Activated CD4-positive, alpha-beta T cell treated with anti-CD3 and anti-CD28 coated beads for 48 hours (primary cell): ENCODE measurements at places on chromosomes 2 and 18.

- no peak for DNase-seq
Observed at GRCh38 chr2:216083464-216084281, 2.0 kb downstream of the TMEM169 start.

- DNase-seq: no peak
Observed at GRCh38 chr18:5943514-5943913, 48.2 kb upstream of the TMEM200C start.

DNA sequence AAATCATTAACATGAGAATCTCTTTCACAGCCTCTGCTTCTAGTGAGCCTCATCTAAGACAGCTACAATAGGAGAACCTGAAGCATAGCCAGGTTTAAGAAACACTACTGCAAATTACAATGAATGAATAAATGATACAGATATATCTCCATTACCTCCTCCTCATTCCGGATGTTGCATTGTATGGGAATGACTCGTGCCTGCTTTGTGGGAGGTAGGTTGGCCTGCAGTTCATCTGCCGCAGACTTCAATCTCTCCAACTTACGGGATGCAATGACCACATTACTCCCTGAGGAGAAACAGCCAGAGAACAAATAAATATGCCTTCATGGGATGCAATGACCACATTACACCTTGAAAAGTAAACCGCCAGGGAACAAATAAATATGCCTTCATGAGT is 15.4 kb downstream of the PECR start:
- no peak for DNase-seq

- no peak for DNase-seq
Observed at GRCh38 chr2:9103663-9104277, 100.3 kb upstream of the MBOAT2 start.

- DNase-seq: no peak
Observed at GRCh38 chr2:117943013-117943672, 70.7 kb downstream of the CCDC93 start.

DNA sequence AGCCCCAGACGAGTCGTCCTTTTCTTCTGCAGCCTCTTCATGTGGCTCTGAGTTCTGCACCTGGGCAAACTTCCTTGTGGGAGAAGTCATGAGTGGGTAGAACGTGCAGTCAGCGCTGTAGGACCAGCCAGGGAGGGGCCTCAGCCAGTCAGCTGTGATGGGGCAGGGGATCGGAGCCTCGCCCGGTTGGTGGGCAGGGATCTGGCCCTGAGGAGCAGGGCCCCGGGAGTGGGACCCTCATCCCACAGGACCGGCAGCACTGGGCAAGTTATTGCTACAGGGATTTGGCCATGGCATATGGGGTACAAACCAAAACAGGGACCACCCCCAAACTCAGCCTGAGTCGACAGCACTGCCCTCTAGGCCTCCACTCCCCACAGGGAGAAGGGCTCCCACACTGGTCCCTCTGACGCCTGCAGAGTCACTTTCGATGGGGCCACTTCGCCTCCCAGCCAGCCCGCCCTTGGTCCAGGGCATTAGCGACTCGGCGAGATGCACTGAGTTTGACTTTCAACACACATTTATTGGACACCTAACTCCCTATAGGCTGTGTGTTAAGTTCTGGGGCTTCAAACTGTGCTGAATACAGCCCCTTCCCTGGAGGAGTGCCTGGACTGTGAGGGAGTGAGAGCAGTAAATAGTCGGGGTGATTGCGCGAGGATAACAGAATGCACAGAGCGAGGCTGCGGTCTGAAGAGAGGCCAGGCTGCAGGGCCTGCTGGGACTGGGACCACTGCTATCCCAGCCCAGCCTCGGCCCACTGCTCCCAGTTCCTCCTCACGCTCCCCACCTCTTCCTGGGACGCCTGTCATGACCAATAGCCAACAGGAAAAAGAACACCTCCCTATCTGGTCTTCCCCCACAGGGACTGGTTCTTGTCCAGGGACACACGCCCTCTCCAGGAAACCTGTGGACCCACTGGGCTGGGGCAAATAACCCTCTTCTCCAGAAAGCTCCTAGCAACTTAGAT is 55.9 kb downstream of the SDC1 start:
- DNase-seq: no peak

GRCh38 chr2:192236136-192236535 is 41.4 kb upstream of the TMEFF2 start:
- DNase-seq: no peak

- no peak for DNase-seq
Observed at GRCh38 chr2:217611626-217612127, 391.1 kb downstream of the TNS1 start.

DNA sequence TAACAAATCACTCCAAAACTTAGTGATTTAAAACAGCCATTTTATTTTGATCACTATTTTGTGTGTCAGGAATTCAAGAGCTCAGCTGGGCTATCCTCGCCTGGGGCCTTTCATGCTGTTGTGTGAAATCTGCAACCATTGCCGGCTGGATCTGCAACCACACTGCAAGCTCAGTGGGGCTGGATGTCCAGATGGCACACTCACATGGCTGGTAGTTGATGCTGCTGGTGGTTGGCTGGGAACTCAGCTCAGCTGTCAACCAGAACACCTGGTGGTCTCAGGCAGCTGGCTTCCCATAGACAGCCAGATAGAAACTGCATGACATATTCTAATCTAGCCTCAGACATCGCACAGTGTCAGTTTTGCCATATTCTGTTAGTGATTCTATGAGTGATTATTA is 30.6 kb upstream of the AP1S3 start:
- no peak for DNase-seq

DNA sequence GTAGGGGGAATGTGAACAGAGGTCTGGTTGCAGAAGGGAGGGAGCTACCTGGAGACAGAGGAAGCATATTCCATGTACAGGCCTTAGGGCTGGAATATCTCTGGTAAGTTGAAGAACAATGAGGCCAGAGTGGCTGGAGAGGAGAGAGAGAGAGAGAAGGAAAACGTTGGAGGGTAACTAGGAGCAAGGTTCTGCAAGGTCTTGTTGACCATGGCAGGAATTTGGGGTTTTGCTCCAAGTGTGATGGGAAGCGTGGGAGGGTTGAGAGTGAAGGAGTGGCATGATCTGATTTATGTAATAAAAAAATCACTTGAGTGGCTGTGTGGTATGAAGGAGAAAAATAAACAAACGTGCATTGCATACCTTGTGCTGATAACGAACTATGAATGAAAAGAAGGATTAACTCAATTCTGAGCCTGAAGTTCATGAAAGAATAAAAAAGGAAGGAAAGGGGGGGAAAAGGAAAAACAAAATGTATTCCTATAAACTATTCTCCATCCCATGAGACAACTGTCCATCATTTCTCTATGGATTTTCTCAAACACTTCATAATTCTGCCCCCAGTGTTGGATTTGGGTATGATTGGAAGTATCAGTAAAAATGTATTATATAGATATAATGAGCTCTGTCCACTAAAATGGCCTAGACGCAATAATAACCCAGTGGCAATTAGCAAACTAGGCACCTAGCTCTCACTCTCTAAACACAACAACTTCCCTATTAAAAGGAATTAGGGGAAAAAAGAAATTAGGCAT is 59.7 kb upstream of the PMAIP1 start:
- DNase-seq: no peak

- DNase-seq: no peak
Observed at GRCh38 chr2:224369028-224369632, 32.8 kb downstream of the FAM124B start.

- DNase-seq: no peak
Observed at GRCh38 chr2:178220814-178221213, 26.5 kb downstream of the OSBPL6 start.

GRCh38 chr2:220228310-220229006 is 601.0 kb downstream of the SLC4A3 start:
- no peak for DNase-seq

GRCh38 chr2:62287899-62288880 is 92.3 kb downstream of the B3GNT2 start:
- DNase-seq: peak; percentile 70

DNA sequence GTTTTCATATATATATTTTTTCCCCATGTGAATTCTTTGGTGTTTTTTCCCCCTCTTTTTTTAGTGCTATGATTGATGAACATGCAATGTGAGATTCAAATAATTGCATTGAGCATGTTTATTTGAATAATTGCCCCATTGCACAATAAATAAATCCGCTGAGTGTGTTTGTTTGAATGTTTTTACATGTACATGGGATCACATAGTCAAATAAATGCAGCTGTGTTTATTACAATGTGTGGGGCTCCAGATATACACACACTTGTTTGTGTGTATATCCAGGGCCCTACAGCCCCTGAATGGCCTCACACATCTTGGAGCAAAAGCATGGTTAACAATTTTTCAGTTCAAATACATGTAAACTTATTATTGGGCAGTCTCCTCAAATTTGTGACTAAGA is 134.5 kb downstream of the ZEB2 start:
- DNase-seq: no peak

DNA sequence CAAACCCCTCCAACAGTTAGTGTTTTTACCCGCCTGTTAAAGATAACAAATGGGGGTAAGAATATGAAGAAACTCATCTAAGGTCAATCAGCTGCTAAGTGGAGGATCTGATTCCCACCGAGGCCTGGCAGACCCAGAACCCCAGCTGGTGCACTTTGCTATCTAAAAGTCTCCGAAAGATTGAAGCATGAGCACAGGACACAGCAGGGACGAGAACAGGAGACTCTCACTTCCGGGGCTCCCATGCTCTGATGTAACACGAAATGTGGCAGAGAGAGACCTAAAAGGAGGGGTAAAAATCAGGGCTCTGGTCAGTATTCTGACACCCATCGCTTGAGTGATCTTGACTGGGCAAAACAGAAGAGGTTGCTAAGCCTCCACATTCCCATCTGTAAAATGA is 119.7 kb downstream of the PDCL3 start:
- no peak for DNase-seq

DNA sequence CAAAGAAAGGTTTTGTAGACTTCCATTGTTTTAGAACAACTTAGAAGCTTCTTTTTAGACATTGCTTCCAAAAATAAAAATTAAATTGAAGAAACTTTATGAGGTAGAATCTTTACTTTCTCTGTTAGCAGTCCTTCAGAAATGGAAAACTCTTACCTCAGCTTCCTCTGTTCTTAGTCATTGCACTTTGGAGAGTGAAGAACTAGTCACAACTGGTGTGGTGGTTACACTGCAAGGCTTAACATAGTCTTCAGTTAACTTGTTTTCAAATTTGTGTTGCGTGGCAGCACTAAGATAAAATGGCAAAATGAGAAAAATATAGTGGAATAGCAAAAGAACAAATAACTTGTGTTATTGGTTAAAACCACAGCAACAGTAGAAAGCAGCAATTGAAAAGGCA is 332.6 kb downstream of the KIAA1328 start:
- no peak for DNase-seq

- DNase-seq: peak; percentile 64
Observed at GRCh38 chr18:75408554-75409506, 18.7 kb downstream of the SMIM21 start.

DNA sequence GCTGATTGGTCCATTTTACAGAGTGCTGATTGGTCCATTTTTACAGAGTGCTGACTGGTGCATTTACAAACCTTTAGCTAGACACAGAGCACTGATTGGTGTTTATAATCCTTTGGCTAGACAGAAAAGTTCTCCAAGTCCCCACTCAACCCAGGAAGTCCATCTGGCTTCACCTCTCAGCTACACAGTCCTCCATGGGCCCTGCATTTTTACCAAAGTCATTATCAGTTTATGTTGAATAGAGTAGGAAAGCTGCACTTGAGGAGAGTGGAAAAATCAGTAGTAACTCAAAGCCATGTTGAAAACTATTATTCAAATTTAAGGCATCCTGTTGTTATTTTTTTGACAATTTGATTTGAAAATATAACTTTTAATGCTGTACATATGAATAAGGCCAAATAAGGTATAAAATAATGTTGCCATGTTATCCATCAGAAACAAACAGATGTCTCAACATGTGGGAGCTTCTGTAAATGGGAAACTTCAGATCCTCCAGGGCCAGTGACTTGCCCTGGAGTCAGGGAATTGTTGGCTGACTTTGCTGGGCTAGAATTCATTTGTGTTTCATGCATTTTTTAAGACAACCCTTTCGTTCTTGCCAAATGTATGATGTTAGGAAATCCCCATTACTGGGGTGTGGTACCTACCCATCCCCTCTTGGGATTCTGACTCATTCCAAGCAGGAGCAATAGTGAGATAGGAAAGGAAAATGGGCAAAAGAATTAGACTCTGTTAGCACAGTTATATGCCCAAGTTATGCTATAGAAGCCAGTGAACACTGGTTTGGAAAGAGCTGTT is 37.8 kb upstream of the CCDC195 start:
- DNase-seq: no peak

DNA sequence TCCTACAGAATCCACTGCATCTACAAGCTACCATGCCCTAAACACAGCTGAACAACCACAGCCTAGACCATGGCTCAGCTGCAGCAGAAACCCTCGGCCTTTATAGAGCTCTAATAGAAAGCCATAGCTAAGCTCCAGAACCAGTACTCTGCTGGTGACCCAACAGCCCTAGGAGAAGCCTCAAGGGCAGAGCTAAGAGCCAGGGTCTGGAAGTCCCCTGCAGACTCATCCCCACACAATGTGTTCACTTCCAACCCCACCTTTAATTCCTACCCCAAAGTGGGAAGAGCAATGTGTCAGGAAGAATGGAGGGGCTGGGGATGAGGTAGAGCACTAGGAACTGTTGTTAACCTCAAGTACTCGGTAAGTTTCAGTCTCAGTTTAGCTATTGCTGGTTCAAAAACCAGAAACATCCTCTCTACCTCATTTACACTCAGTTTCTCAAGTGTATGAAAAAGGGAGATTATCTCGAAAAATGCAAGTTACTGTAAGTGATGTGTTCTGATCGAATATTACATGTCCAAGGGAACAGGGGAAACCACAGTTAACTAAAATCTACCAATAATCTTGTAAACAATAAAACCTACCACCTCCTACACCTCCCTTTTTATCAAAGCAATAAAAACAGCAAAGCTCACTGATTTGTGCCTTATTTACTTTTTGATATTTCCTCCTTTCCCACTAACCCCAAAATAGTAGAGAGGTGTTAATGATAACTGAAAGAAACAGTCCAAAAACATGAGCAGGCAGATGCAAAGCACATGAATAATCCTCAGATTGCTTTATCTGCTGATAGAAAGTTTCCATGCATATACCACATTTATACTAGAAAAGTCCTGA is 36.2 kb downstream of the THADA start:
- DNase-seq: peak; percentile 27

- DNase-seq: no peak
Observed at GRCh38 chr2:159064446-159065301, 96.2 kb downstream of the TANC1 start.

DNA sequence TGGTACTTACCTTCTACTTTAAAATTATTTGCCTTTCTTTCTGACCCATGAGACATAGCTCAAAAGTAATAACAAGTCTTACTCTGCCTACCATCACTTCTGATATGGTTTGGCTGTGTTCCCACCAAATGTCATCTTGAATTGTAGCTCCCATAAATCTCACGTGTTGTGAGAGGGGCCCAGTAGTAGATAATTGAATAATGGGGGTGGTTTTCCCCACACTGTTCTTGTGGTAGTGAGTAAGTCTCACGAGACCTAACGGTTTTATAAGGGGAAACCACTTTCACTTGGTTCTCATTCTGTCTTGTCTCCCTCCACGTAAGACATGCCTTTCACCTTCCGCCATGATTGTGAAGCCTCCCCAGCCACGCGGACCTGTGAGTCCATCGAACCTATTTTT is 47.5 kb downstream of the GALNT3 start:
- DNase-seq: no peak
